Fibroblast of skin of left quadriceps (primary cell): ENCODE measurements at places on chromosomes 5 and 9.

DNA sequence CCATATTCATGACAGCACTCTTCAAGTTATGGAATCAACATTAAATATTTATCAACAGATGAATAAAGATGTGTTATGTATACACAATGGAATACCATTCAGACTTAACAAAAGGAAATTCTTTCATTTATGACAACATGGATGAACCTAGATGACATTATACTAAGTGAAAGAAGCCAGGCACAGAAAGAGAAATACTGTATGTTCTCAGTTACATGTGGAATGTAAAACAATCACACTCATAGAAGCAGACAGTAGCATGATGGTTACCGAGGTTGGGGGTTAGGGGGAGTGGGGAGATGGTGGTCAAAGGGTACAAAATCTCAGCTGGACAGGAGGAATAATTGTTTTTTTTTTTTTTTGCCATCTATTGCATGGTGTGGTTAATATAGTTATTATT lies 431.9 kb downstream of the DMAC1 start:
- DNase-seq = no peak

GRCh38 chr5:117604845-117605244 lies 1030.2 kb upstream of the SEMA6A start:
- no peak for DNase-seq

GRCh38 chr9:88447431-88447830 lies 59.2 kb downstream of the SPIN1 start:
- DNase-seq = no peak

DNA sequence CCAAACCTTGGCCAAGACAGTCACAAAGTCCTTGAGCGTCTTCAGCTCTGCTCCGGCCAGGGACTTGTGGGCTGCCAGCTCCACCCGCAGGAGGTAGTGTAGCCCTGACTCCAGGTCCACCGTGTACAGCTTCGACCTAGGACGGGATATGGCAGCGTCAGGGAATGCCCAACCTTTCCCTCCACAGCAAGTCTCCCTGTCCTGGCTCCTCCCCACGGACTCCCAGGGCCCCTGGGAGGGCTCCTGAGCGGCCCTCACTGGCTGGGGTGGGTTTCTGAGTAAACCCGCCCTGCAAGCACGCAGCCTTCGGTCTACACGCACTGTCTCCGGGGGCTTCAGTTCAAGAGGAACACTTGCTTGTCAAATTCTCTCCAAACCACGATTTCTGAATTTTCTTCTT lies 13.7 kb upstream of the LHX3 start:
- DNase-seq = no peak

DNA sequence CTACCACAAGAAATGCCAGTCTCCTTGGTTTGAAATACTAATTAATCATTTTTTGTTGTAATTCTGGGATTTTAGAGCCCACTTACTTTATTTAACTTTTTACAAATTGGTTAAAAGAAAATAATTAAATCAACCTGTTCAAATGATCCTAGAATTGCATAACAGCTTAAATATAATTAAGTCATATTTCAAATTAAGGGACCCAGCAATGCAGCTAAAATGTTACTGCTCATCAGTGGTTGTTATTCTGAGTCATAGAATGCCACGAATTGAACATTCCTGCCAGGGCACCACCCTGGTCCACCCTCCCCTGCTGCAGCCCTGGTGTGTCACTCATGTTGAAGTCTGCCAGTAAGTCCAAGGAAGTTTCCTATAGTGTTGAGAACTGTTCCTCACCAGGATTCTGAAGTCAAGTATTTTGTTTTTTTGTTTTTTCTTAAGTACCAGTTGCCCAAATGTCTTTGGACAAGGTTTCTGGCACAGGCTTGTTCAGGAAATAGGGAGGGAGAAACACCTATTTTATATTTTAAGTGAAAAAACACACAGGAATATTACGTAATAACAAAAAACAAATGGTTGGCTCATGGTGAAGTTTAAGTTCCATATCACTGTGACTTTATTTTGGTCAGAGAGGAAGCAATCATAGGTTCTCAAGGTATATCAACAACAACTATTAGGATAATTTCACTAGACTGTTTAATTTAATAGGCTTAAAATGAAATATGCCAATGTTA lies 4.3 kb upstream of the ITGA1 start:
- DNase-seq = no peak

GRCh38 chr9:123686829-123687192 lies 243.1 kb downstream of the DENND1A start:
- DNase-seq = no peak

- no peak for DNase-seq
These were observed 623 bp upstream of the TRIM36 start for GRCh38 chr5:115170134-115170928.

GRCh38 chr9:39108145-39108544 lies 179.8 kb downstream of the CNTNAP3 start:
- no peak for DNase-seq

GRCh38 chr5:34524123-34524522 lies 132.0 kb upstream of the RAI14 start:
- no peak for DNase-seq

DNA sequence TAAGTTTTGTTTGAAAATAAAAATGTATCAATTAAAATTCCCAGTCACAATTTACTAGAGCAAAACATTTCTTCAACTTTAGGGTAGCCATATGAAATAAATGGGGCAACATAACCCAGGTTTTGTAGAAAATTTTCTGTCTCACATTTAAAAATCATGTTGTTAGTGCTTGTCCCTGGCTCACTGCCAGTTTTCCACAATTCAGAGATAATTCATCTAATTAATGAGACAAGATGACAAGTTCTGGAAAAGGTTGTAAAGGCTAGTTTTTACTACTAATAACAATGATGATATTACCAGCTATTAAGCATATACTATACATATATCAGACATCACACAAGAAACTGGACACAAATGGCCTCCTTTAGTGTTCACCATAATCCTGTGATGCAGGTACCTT lies 45.9 kb downstream of the MEGF9 start:
- no peak for DNase-seq

GRCh38 chr5:157167214-157167621 lies 1.2 kb upstream of the GARIN3 start:
- peak; percentile 76 for DNase-seq

- no peak for DNase-seq
These were observed 69.6 kb downstream of the UGCG start for GRCh38 chr9:111966124-111966723.

- DNase-seq = peak; percentile 87
These were observed at the start of gene CAMSAP1 for GRCh38 chr9:135907431-135908092. Gene CAMSAP1, minus strand, starts transcription at chr9:135907546. Its CDS starts 387 bp downstream, at chr9:135907159.

DNA sequence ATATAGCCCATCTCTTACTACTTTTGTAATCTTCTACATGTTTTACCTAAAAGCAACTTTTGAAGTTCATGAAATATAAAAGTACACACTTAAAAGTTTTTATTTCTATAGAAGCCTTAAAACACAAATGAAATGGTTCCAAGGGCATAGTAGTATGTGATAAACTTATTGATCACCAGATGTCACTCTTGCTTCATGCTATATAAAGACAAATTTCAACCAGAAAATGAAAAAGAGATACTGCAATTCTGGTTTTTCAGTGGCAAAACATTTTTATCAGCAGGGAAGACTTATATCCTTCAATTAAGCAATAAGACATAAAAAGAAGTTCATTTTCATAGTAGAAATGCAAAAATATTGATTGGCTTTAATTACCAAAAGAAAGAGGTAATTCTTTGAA lies 69.4 kb upstream of the FBXL17 start:
- DNase-seq = no peak

GRCh38 chr5:148981353-148981752 lies 81.5 kb downstream of the SH3TC2 start:
- no peak for DNase-seq

GRCh38 chr9:8053501-8053900 lies 253.9 kb upstream of the DMAC1 start:
- DNase-seq = no peak

DNA sequence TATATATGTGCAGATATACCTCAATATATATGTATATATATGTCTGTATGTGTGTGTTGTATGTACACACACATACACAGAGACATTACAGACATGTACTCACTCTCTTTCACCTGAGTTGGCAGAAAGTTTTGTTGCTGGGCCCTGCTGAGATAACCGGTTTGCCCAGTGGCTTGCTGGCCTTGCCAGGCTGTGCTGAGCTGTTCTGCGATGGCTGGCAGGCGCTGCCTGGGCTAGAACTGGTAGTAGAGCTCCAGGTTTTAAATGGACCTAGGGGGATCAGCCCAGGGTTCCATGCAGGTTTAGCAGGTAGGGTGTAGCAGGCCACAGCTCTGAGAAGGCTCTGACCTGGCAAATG lies 394.3 kb downstream of the GADD45G start:
- no peak for DNase-seq

- DNase-seq = no peak
These were observed 35.1 kb upstream of the PCA3 start for GRCh38 chr9:76729116-76729515.

DNA sequence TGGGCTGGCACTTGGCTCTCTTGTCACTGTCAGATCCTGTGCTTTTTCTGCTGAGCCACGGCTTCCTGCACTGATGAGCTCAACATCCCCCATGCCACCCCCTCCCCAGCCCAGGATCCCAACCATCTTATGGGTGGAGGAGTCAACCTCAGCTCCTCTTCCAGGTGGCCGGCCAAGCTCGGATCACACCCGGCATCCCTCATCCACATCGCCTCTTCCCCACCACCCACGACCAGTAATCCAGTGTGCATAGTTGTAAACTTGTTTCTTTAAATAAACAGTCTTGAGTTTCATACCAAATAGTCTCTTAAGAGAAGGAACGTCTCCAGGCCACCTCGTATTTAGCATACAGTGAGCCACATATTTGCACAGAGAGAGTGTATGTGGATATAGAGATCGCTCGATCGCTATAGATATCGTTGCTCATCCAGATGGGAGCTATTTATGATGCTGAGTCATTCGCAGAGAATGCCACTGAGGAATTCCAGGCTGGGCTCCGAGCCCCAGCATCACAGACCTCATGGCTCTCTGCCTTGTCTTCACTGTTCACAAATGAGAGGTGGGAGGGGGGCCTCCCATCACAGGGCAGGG lies 61.8 kb upstream of the CPLX2 start:
- DNase-seq = peak; percentile 85

- no peak for DNase-seq
These were observed 57.5 kb downstream of the ADAMTS12 start for GRCh38 chr5:33834334-33834733.

GRCh38 chr9:86119457-86119856 lies 20.1 kb upstream of the GOLM1 start:
- no peak for DNase-seq

GRCh38 chr5:110099572-110099971 lies 409.8 kb downstream of the MAN2A1 start:
- no peak for DNase-seq

- DNase-seq = no peak
These were observed 509.4 kb downstream of the NFIB start for GRCh38 chr9:13804532-13804931.

DNA sequence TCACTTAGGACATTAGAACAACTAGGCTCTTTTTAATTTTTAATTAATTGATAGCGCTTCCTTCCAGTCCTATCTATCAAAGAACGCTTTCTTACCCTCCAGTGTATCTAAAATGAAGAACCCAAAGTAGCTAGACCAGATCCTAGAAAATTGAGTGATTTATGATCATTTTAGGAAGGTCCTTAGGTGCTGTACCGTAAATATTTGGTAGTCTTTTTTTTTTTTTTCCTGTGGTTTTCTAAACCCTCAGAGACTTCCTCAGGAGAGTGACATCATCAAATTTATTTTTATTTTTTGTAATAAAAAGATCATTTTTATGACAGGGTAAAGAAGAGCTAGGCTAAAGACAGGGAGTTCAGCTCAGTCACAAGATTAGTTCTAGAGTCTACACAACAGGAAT lies 197.4 kb downstream of the WDR70 start:
- no peak for DNase-seq

DNA sequence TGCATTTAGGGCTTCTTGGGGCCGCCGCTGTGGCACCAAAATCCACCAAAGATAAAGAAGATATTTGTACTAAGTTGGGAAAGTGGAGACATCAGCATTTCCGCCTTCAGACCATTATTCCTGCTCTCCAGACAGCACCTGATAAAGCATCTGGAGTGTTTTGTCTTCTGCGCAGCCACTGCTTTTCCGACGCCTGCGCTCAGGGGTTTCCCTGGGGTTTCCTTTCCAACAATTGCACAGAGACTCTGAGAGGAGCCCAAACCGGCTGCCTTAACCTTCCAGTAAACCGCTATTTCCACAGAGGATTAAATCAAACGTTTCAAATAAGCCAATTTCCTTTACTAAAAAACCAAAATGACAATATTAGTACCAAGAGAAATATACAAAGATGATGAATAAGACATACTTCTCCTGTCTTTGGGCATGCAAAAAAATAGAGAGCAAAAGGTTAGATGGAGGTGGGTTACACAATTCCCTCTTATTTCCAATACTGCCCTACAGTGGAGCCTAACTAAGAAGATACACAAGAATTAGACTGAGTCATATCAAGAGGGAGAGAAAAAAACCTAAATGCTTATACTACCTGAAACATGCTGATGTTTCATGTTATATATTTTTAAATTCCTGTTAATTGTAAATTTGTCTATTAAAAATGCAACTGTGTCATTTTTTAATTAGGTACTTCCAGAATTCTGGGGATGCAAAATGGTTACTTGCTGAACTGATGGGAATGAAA lies 98.4 kb downstream of the MAPKAP1 start:
- DNase-seq = no peak

DNA sequence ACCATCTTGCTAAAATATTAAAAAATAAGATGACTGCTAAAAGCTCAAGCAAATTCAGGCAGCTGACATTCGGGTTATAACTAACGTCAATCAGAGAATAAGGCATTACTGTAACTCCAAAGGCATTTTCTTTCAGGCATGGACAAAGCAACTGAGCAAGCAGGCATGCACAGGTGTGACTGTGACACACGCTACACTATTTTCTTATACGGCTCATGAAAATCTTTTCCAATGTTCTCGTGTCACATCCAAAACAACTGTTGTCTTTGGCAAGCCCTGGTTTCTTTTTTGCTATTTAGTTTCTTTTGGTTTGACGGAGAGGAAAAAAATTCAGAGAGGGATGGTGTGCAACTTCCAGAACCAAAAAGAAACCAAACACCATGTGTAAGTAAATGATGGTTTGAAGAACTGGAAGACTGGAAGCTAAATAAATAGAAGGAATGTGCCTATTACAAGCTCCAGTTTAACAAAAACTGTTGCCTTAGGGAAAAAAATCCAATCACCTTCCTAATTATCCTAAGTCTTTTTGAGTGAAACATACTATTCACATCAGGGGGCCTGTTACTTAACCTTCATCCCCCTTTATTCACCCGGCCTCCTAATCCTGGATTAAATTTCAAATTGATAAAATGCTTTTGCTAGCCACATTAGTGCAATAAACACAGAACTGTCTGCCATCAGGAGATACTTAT lies 277.6 kb downstream of the PSAT1 start:
- DNase-seq = no peak

- DNase-seq = no peak
These were observed 12.3 kb downstream of the TLE4 start for GRCh38 chr9:79583952-79584654.

GRCh38 chr5:169716287-169716686 lies 79.2 kb downstream of the DOCK2 start:
- DNase-seq = peak; percentile 48

- no peak for DNase-seq
These were observed 42.7 kb downstream of the CAMK2A start for GRCh38 chr5:150246835-150247234.

- DNase-seq = peak; percentile 89
These were observed 12.3 kb downstream of the P4HA2 start for GRCh38 chr5:132215329-132215728.

- peak; percentile 57 for DNase-seq
These were observed 531.2 kb upstream of the ZNF608 start for GRCh38 chr5:125277494-125278154.
